ENCODE measurements at places on chromosomes 12 and 14. TPM values are rescaled to one million over a fixed set of nuclear protein-coding genes. Genes with fewer than 3 reads are reported as not detected.

The KRT2 gene
- not detected for total RNA-seq

The KITLG gene
- 29.3 TPM for total RNA-seq

The NR4A1 gene
- 5.5 TPM for total RNA-seq

The SLC2A14 gene
- total RNA-seq = not detected

The CLEC4C gene
- total RNA-seq = not detected

The MANSC1 gene
- 0.10 TPM for total RNA-seq

The KRT77 gene
- not detected for total RNA-seq

The GLT8D2 gene
- 17.9 TPM for total RNA-seq

The SRRM4 gene
- not detected for total RNA-seq

The C1QL4 gene
- total RNA-seq = 37.7 TPM

The TMPRSS12 gene
- not detected for total RNA-seq

The OR4Q3 gene
- total RNA-seq = not detected

Measured in myocyte (in vitro differentiated cells).